ENCODE measurements at places on chromosomes 1 and 21. TPM values are rescaled to one million over a fixed set of nuclear protein-coding genes. Genes with fewer than 3 reads are reported as not detected.

- DNase-seq = no peak
Observed at GRCh38 chr1:111446967-111447892, 1.8 kb downstream of the WDR77 start.

DNA sequence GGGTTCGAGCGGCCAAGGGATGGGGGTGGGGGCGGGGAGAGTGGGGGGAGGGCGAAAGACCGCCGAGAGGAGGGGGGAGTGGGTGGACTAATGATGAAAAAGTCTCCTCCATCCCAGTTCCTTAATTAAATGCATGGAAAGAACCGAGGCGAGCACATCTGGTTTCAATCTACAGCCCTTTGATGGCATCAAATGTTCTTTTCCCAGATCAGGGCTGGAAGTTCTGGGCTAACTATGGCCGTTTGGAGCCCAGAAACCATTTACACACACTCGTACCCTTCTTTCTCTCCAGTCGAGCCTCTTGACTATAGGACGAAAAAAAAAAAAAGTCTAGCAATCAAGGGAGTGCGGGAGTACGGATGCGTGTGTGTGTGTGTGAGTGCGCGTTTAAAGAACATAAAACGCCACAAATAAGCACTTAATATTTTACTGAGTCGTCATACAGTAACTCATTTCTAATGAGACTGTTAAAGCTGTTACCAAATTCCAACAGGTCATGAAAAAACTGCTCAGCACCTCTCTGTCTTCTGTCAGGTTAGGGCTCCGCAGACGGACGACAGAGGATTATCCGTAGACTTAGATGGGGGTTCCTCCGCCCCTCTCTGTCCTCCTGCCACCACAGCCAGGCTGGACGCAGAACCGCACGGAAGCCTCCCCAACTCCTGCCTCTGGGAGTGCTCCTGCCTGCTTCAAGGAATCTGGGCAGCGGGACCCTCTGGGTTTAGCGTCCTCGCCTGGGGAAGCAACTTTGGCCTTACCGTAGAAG, 2.1 kb upstream of the PRRX1 start:
- no peak for DNase-seq

- DNase-seq = no peak
Observed at GRCh38 chr1:12203216-12204007, 26.4 kb upstream of the VPS13D start.

- DNase-seq = peak; percentile 88
Observed at GRCh38 chr1:34924759-34925555, 4.5 kb downstream of the DLGAP3 start.

DNA sequence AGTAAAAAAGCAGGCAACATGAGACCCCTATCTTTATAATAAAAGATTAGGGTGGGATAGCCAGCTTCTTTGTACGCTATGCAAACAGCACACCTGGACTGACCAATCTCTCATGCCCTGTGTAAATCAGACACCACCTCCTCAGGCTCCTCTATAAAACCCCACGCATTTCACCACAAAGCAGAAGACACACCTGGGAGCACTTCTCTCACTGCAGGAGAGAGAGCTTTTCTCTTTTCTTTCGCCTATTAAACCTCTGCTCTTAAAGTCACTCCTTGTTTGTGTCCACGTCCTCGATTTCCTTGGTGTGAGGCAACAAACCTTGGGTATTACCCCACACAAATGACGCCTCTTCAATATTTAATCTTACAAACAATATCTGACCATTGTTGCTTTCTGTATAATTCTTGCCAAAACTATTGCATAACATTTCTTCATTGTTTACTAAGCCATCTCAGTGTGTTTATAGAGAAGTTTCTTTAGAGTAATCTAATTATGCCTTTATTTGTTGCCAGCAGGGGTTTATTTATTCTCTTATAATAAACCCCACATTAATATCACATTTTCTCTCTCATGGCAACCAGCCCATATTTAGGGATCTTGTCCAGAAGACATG, 31.6 kb upstream of the NUF2 start:
- no peak for DNase-seq

DNA sequence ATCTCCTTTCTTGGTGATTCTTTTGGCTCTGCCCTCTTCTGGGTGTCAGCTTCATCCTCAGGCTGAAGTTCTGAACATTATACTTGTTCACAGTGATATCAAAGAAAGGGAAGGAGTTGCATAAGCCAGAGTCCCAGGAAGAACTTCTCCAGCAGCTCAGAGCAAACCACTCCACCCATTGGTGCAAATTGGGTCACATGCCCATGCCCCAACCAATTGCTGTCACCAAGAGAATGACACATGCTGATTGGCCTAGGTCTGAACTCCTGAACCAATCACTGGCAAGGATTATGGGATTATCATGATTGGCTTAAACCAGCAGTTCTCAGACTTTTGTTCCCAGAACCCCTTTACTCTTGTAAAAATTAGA, 256.5 kb upstream of the TMEM51 start:
- DNase-seq = peak; percentile 19

- DNase-seq = no peak
Observed at GRCh38 chr1:46341222-46342083, 846 bp downstream of the NSUN4 start.

The HPCA gene
- not detected for total RNA-seq

GRCh38 chr1:159197561-159198557, 6.8 kb upstream of the ACKR1 start:
- peak; percentile 44 for DNase-seq

The KRTAP26-1 gene
- total RNA-seq = not detected

DNA sequence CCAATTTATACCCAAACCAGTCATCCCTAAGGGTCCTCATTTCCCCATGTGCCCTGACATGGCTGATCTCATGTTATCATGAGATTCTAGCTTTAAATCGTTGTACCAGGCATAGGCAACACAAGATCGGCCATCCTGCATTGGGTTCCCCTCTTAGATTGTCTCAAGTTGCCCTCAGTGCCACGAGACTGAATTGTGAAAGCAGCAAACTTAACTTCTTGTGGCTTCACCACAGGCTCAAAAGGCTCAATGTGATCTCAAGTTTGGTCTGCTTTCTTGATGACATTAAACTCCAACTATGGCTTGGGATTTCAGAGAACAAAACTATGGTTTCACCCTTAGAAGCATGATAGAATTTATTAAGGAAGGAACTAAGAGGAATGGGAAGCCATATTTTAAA, 168.5 kb upstream of the SYT6 start:
- DNase-seq = no peak

DNA sequence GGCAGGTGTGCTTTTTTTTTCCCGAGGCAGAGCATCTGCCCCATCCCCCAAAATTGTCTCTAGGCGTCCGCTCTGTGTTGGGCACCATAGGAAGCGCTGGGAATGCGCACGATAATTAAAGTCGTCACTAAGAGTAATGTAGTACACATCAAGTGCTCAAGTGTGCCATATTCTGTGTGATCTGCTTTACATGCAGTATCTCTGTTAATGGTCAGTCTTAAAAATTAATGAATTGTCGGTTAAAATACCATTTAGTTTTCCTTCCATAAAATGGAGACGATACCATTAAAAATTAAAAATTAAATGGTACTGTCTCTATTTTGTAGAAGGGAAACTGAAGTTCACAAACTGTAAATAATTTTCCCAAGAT, 544 bp upstream of the CCT8 start:
- DNase-seq = no peak

DNA sequence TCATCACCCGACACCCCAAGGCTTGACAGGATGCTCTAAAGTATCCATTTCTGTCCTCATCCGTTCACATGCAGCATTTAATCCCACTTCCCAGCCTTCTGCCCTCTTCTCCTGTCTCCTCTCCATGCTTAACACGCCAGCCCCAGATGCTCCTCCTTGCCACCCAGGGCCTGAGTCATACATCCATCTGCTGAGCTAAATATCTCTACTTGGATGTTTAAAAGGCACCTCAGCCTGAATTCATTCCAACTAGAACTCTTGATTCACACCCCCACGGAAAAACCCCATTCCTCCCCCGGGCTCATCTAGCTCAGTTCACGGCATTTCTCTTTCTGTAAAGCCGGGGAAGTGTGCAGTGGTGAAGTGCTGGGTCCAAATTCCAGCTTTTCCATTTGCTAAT, 27.7 kb downstream of the TEX35 start:
- DNase-seq = no peak

- DNase-seq = no peak
Observed at GRCh38 chr1:171965777-171966176, 124.5 kb downstream of the DNM3 start.

The ZNF695 gene
- 17.4 TPM for total RNA-seq

DNA sequence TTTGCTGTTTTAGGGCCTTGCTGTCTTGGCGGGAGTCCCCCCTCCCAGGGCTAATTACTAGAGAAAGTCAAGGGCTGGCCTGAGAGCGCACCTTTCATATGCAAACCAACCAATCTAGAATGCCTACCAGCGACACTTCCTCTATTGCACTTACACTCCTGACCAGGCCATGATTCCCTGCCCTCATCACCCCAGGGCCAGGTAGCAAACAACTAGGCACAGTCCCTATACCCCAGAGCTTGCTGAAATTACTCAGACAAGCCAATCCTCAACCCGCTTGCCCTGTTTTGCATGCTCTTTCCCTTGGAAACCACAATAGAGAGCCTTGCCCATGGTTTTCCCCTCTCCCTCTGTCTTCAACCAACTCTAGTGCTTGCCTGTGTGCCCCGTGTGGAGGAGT, 70.3 kb downstream of the URB2 start:
- no peak for DNase-seq

The BRDT gene
- total RNA-seq = not detected

DNA sequence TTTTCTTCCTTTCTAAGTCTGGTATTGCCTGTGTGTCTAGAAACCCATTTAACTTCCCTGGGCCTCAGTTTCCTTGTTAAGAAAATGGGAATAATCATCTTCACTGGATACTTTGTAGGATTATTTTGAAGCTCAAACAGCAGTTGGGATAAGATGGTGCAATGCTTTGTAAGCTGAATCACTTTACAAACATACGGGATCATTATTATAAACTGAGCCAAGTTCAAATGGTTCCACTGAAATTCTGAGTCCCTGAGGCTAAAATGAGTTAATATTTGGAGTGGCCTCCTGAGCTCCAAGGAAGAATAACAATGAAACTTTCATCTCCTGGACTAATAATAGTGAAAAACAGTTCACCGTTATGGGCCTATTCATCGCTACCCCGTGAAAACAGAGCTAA, 388.0 kb downstream of the PLPP3 start:
- no peak for DNase-seq

DNA sequence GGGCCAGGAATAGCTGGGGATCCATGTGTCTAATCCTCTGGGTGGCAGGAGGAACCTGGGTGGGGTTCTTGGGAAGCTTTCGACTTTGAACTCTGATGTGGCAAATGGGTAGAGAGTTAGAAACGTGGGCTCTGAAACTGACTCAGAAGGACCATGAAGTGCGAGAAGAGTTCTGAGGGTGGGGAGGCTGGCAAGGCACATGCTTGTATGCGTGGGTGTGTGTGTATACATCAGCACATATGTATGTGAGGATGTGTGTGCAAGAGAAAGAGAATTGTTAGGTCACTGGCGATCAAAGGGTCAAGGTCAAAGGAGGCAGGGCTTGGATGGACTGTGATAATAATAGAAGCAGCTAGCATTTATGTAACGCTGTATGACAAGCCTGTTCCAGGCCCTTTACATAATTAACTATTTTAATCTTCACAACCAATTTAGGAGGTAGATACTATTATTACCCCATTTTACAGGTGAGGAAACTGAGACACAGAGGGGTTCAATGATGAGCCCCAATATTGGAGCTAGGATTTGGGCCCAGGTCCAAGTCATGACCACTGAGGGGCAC, 84.5 kb upstream of the POU3F1 start:
- DNase-seq = no peak

The LCA5L gene
- not detected for total RNA-seq

GRCh38 chr1:3020263-3020909, 881 bp upstream of the ACTRT2 start:
- DNase-seq = no peak

GRCh38 chr1:34777519-34778321, 3.3 kb upstream of the GJB3 start:
- no peak for DNase-seq

DNA sequence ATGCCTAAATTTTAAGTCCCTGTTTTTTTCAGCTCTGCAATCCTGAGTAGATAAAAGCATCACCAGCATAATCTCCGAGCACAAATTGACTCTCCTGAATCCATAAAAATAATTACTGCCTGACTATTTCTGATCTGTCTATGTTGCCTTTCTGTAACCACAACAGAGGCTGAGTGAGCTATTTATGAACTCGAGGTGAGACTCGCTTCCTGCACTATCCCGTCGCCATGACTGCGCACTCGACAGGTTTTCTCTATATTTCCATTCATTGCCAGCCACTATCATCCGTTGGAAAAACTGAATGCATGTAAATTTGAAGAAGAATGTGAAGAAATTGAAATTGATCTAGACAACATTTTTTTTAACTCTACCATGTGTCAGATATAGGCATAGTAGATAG, 897.2 kb downstream of the ADGRL2 start:
- no peak for DNase-seq

- no peak for DNase-seq
Observed at GRCh38 chr1:11109047-11109760, 9.5 kb upstream of the EXOSC10 start.

Measured in SJCRH30 (cell line).